ENCODE measurements at places on chromosomes 11 and 22.

GRCh38 chr11:46352063-46352841, 5.0 kb downstream of the DGKZ start:
- peak; percentile 82 for DNase-seq

DNA sequence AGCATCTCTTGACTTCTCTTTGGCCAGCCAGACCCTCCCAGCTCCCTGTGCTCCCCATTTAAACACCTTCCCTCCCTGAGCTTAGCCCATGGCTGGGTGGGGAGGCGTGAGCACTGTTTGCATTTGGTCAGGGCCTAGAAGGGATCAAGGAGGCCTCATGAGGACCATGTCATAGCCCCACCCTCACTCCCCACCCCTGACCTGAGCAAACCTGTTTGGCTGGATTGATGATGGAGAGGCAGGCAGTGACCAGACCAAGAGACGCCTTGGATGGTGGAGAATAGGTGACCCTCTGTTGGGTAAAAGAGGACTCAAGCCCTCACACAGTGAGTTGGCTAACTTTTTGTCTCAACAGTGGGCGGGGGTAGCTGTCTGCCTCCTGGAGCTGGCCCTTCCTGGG, 49.9 kb downstream of the ST3GAL4 start:
- no peak for DNase-seq

DNA sequence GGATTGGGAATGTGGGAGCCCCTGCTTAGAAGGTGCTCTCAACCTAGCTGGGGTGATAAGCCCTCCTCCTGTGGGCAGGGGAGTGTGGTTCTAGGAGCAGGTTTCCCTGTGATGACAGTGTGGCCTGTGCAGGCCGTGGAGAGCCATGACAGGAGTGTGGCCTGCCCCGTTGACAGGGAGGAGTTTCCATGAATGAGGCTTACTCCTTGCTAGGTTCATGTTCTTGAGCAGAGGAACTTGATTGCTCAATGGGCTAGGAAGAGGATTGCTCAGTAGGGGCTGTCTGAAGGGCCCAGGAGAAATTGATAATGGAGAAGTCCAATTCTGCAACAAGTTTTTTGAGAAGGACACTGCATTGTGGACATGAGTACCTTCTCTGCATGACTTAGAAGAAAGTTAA, 92.0 kb downstream of the PPP6R3 start:
- DNase-seq: no peak

DNA sequence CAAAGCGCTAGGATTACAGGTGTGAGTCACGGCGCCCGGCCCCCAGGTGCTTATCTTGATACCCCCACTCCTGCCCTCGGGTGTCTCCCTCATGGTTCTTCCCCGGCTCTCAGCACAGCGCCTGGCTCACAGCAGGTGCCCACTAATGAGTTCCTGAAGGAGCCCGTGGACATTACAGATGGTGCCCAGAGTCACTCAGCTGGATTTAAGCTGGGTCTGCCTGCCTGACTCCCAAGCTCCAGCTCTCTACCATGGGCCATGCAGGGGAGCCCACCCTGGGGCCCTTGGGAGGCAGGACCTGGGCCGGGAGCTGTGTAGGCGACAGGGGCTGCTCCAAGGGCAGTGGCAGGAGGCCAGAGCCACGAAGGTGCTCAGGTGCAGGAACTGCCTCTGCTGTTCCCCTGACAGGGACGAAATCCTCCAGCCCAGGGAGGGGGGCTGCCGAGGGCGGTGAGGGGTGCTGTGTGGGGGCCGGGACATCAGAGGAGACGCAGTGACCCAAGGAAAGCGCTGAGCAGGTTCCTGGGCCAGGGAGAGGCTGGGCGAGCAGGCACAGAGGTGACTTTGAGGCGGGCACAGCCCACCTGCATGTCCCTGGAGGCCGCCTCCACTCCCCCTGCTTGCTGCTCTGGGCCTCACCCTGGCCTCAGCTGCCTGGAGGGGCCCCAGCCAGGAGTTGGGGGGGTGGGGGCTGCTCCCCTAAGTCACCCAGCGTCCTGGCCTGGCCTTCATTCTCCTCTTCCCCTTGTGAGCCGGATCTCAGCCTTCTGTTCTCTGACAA, 14.6 kb upstream of the FLRT1 start:
- no peak for DNase-seq

DNA sequence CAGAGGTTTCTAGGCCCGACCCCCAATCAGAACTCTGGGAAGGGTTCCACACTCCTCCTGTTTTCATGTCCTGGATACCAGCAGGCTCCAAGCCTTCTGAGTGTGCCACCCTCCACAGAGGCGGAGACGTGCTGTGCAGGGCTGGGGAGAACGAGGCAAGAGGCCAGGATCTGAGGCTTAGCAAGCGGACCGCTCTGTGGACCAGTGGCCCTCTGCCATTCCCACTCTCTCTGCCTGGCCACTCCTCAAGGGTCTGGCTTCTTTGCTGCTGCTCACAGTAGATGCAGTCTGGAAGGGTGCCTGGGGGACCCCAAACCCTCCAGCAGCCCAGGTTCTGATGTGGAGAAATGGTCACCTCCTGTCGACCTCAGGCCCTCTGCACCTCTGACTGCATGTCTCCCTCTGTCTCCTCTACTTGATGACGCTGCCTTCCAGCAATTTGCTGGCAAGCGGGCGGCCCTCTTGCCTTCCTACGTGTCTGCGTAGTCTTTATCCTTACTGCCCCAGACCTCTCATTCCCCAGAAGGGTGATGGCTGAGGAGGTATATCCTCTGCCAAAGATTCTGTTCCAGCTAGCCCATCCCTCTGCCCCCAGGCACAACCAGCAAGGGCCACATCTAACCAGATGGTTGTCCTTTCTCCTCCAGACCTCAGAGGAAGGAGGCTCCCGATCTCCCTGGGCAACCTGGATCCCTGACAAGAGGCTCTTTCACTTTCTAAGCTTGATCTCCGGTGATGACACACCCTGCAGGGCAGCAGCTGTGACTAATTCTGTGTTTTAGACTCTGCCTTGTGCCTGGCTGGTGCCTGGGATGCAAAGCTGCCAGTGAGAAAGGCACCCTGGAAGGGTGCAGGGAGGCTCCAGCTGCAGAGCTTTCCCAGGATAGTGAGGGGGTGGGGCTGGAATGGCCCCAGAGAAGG, 87.3 kb downstream of the NAT10 start:
- no peak for DNase-seq

DNA sequence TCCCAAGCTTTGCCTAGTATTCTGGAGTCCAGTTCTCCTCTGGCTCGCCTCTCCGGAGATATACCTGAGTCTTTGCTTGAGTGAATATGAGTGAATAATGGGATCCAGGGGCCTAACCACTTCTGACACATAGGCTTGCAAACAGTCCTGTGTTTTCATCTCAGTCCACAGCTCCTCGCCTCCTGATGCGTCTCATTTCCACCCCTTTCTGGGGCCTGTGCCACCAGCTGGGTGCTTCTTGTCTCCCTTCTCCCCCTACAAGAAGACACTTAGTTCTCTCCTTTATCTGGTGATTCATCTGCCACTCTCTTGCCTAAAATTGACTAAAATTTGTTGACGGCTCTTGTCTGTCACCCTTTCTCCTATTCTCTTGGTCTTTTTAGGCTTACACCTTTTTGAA, 44.6 kb downstream of the SFI1 start:
- DNase-seq: no peak

Data from stimulated activated CD4-positive, alpha-beta T cell treated with anti-CD3 and anti-CD28 coated beads, Interleukin-2, amount 100 ng/mL, for 48 hours (primary cell).